Effector memory CD4-positive, alpha-beta T cell (primary cell): ENCODE measurements at places on chromosomes 4 and X.

GRCh38 chrX:13790206-13791131, 26.4 kb downstream of the GPM6B start:
- no peak for DNase-seq

DNA sequence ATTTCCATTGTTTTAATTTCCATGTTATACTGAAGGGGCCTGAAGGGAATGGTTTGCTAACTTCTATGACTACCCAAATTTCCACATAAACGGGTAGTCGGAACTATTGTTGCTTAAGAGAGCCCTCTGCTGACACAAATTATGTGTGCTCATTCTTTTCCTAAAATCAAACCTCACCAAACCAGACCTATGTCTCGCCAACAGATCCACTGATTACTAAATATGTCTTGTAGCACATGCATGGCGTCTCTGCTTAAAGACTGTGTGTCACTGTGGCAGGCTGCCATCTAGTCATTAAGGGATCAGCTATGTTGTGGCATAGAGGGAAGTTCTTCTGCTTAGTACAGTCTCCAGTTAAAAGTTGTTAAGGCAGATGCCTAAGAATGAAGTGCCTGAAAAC, 25.1 kb downstream of the PIR start:
- DNase-seq, result no peak

GRCh38 chr4:101599620-101600019, 190.9 kb upstream of the BANK1 start:
- no peak for DNase-seq

DNA sequence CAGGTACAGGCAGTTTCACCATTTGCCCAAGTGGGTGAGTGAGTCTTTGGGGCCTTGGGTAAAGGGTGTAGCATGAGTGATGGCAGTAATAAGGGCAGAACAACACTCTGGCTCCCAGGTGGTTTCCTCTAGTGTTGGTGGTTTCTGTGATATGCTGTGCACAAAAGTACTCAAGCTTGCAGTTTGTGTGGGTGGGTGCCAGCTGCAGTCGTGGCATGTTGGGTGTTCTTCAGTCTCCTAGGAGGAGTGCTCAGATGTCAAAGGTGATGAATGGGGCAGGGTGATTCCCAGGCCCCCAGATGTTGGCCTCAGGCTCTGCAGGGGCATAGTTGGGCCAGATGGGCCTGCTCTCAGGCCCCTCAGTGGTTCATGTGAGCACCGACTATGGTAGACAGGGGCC, 166.1 kb upstream of the KLF8 start:
- DNase-seq, result no peak

- no peak for DNase-seq
Measured at GRCh38 chr4:115113506-115114106, at the start of gene NDST4. NDST4 (minus strand) TSS chr4:115113620; CDS start chr4:115077036, 36,584 bp downstream.

DNA sequence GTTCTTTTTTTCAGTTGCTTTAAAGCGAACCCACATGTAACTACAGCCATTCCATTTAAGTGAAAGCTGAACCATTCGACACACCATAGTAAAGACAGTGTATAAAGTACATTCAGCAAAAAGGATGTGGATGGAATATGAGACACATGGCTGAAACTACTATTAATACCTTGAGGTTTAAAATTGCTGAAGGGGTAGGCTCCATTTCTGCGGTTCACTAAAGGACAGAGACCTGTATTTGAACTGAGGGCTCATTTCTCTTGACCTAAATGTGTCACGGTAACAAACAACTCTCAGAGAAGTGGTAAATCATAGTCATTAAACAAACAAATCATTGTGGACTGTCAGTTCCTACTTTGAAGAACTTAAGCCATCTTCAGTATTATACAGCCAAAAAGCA, 1085.6 kb upstream of the TENM3 start:
- DNase-seq, result no peak

DNA sequence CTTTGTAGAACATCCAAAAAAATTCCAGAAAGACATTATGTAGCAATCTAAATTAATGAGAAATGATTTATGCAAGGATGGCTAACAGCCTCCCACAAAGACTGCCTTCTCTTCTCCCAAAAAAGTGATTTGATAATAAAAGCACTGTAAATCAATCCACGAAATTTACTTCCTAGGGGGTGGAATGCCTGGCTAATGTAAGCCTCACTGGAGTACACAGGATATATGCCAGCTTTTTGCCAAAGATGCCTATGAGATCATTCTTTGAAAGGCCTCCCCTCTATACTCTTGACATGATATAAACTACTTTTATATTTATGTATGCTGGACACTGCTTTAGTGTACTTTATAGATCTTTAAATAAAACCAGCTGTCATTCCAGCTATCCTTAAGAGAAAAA, 211.1 kb downstream of the ADAMTS3 start:
- DNase-seq, result no peak

DNA sequence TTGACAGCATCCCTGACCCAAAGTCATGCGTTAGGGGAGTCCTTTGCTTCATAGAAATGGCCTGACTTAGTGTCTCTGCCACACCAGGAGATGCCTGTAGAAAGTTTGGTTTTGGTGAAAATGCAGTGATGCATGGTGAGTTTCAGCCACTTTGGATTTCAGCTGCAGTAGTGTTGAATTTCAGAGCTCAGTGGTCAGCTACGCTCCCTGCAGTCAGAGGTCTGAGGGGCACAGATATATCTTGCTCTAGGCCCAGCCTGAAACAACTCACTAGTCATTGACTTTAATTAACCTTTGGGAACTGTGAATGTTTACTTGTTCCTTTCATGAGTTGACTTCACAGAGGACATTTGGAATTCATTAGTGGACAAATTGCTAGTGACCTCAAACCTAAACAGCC, 17.5 kb downstream of the RBMX2 start:
- no peak for DNase-seq

DNA sequence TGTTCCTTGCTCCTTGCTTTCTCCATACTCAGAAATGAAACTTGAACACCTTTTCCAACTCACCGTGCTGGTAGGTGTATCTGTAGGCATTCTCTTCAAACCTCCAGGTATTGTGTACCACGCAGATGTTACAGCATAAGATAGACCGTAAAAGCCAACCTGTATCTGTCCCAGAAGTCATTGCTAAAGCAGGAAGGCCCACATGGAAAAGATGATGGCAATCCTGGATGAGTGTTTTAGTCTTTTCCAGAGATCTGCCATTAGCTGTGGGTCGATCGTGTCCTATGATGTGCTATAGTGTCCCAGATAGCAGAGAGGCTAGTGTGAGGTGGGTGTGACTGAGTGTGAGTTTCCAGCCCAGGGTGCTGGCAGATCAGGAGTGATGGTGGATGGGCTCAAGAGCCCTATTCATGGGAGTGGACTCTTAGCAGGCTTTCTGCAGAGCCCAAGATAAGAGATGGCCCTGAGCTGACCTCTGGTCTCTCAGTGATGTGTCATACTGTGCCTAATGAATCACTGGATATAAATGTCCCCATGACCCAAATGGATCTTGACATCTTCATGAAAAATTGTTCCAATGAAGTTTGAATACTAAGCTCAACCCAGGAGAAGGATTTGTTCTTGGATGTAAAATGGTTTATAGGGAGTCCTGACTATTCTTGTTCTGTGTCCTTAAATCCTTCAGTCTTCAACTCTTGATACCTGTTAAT, 69.1 kb upstream of the WDR1 start:
- no peak for DNase-seq

GRCh38 chrX:28133763-28134162, 152.5 kb upstream of the DCAF8L1 start:
- no peak for DNase-seq

- DNase-seq, result no peak
Measured at GRCh38 chr4:96205143-96205936, 365.4 kb downstream of the PDHA2 start.

DNA sequence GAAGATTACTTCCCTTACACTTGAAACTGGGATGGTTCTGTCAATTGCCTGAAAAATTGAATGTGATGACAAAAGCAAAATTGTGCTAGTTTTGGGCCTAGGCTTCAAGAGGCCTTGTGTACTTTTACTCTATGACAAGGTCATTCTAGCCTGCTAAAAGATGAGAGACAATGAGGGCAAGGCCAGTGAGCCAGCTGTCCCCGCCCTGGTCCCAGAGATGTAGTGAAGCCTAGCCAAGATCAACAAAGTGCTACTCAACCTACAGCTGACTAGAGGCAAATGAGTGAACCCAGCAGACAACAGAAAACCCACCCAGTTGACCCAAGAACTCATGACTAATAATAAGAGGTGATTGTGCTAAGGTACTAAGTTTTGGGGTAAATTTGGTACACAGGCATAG, 248.7 kb downstream of the IL15 start:
- DNase-seq, result no peak

DNA sequence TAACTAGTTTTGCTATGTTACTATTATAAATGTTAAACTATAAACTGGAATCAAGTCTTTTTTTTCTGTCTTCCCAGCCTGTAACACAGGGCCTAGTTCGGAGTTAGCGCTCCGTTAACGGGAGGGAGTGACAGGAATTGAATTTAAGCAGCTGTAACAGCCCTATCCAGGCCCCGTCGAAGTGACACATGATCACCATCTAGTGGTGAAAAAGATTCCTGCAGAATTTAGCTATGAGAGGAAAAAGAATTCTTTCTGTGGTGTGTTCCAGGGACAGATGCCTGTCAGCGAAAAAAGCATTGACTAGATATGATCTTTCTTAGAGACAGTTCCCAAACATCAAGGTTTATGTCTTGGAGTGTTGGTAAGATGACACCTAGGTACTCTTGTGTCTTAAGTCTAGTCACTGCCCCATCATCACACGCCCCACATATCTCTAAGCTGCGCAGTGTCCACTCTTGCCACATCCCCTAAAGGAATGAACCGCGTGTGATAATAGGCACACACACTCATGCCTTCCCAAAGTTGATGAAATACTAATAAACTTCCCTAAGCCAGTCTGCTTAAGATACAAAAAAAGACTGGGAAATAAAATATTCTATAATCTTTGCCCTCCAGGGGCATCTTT, 2.1 kb downstream of the GAB3 start:
- no peak for DNase-seq

DNA sequence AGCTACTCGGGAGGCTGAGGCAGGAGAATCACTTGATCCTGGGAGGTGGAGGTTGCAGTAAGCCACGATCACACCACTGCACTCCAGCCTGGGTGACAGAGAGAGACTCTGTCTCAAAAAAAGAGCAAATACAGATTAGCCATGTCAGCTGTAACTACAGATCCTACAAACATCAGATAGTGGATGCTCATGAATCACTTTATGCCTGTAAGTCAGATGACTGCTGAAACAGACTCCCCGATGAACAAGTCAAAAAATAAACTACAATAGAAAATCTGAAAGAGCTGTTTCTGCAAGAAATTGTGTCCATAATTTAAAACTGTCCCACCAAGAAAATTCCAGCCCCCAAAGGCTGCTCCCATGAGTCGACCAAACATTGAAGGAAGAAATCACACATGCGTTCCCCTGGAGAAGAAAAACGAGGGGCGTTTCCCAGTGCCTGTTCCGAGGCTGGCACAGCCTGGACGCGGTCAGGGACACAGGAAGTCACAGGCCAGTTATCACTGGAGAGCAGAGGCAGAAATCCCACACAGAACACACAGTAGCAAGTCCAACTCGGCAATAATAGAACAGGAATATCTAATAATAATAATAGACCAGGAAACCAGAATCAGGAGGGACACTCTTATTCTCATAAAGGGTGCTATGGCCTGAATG, 30.0 kb upstream of the GTPBP6 start:
- no peak for DNase-seq

DNA sequence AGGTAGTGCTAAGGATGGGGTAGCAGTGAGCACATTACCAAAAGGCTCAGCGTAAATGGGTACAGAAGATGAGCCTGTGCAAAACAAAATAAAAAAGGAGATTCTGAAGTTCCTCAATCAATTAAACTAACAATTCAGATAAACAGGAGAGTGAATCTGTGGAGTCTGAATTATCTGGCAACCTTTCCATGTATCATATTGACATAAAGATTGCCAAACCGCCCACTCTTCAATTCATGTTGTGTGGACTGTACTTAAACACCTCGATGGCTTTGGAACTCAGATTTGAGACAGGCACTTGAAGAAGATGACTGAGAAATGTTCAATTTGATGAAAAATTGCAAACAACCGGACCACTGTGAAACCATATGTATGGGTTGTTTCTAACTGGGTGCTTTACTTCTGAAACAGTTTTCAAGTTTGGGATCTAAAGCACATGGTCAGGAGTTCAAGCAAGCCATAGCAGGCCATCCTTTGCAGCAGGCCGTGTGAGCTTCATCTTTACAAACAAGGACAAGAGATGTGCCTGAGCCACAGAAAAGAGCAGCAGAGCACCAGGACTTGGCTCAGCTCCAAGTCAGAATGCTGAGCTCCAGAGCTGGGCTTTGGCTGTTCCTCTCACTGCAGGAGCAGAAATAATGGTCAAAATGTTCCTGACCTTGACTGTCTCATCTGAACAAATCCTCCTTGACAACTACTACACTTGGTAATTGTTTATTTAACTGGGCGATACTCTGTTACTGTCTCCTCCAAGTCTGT, 108.1 kb downstream of the MGST2 start:
- DNase-seq, result no peak

- no peak for DNase-seq
Measured at GRCh38 chr4:40599431-40599830, 30.2 kb downstream of the RBM47 start.

- DNase-seq, result no peak
Measured at GRCh38 chr4:82524570-82525152, 37.1 kb downstream of the TMEM150C start.

DNA sequence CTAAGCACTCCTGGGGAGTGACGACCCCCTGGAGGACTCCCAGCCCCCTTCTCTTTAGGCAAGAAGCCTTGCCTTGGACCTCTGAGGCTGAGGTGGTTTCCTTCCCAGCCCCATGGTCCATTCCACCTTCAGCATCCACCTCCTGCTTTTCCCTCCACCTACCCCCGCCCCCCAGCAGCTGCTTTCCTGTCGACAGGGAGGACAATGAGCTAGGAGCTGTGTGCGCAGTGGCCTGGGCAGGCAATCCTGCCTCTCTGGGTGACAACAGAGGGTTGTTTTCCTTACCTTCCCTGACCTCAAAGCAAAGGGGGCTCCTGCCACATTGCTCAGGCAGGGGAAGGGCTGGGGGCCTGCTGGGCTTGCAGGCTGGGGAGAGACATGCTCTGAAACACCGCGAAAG, 123.5 kb downstream of the BCOR start:
- no peak for DNase-seq

- DNase-seq, result no peak
Measured at GRCh38 chr4:5942947-5943346, 50.1 kb upstream of the CRMP1 start.

- no peak for DNase-seq
Measured at GRCh38 chr4:162878096-162878495, 288.6 kb downstream of the NAF1 start.
